Activated CD4-positive, alpha-beta T cell treated with anti-CD3 and anti-CD28 coated beads for 1 hour (primary cell): ENCODE measurements at places on chromosomes 5 and 9.

GRCh38 chr9:128787659-128788058 is 606 bp downstream of the TBC1D13 start:
- DNase-seq, result no peak

GRCh38 chr9:133050142-133050541 is 11.6 kb upstream of the CEL start:
- DNase-seq, result no peak

DNA sequence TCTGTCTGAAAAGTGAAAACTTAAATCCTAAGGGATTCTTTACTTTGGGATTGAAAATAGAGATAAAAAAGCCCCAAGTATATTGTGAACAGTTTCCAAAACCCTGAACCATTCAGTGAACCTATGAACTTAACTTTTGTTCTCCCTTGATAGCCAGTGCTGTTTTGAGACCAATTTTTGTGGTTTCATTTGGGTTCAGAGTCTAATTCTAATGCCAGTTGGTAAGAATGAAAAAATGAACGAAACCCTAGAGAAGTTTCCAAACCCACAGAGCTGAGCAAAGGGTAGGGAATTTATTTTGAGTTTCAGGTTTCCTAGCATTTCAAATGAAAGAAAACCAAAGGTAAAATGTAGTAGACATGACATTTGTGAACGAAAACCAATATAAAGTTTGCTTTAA is 1366.8 kb downstream of the EFNA5 start:
- DNase-seq, result no peak

DNA sequence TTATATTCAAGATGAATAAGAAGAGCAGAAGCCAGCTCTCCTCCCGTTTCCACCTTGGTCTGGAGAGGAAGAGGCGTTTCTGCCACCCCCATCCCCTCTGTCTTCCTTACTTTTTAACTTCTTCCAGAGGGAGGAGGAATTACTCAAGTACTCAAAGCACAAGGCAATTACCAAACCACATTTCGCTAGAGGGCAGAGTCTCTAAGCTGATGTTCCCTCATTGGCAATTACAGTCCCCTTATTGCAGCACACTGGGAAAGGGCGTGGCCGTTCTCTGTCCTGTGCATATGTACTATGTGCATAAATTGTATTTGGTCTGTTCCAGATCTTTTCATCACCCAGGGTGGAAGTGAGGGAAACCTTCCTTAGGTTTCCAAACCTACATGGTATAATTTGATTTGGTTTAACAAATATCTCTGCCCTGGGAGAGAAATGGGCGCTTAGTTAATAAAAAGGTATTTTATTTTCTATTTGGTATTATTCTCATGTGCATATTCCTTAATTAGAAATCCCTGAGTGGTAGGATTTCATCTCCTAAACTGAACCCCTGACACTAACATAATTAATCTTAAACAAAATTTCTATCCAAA is 29.8 kb upstream of the ALDOB start:
- no peak for DNase-seq

GRCh38 chr5:171700318-171700912 is 85.2 kb upstream of the SMIM23 start:
- DNase-seq, result no peak

DNA sequence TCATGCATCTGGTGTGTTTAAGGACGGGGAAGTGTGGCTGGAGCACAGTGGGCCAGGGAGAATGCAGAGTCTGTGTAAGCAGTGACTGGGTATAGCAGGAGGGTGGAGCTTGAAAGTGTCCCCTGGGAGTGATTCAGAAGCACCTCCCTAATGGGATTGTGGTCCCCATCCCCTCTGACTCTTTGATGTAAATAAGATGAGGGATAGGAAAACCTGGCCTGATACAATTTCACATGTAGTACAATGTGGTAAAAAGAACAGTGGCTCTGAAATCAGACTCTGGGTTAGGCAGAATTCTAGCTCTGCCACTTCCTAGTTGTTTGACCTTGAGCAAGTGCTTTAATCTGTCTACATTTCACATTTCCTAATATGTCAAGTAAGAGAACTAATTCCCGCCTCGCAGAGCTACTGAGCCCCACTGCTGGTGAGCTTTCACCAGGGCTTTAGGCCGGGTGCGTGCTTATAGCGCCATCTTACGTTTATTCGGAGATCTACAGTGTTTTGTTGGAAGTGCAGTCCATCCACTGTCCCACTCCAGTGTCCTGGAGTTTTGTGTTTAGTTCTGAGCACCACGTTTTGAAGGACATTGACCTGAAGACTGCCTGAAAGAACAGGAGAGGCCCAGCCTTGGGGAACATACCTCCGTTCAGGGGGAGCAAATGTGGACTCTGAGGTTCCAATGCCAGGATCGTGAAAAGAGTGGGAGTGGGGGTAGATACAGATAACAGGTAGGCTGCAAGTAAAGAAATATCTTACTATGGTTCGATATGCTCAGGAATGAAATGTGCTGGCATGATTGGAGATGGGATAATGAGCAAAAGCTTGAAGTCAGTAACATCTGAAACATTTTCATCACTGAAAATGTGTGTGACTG is 51.2 kb upstream of the TESK1 start:
- DNase-seq, result no peak

DNA sequence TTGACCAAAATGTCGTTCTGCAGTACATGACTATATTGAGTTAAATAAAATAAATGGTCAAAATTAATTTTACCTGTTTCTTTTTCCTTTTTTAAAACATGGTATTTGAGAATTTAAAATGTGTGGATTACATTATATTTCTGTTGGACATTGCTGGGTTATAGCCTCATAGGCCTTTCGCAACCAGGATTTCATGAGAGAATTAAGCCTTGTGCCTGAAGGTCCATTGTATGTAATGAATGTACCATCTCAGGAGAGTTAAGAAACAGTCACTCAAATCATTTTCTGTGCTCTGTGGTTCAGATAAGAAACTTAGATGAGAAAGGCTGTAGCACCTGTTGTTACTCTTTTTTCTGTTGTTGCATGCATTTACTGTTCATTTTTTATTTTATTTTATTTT is 103.5 kb downstream of the ANGPTL2 start:
- DNase-seq, result no peak

DNA sequence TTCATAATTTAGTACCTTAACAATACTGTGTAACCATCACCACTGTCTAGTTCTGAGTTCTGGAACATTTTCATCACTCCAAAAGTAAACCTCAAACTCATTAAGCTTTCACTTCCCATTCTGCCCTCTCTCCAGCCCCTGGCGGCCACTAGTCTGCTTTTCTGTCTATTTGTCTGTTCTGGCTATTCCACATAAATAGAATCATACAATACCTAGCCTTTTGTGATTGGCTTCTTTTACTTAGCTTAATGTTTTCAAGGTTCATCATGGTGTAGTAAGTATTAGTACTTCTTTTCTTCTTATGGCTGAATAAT is 138.7 kb downstream of the RAPGEF6 start:
- DNase-seq, result no peak

DNA sequence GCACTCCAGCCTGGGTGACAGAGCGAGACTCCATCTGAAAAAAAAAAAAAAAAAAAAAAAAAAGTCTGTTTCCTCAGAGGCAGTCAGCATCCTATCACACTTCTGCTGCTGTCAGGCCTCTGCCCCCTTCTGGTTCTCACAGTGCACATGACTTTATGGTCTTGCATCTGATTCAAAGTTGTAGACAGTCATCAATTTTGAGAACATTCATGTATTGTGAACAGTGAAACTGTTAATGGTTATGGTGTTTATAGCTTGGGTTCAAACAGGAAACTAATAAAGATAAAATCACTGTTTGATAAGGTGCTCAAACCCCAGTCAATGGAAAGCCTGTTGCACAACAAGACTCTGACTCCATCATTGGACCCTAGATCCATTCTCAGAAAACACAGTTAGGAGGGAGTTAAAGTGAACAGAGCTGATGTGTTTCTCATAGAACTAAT is 61.4 kb downstream of the FOXD1 start:
- DNase-seq, result no peak

DNA sequence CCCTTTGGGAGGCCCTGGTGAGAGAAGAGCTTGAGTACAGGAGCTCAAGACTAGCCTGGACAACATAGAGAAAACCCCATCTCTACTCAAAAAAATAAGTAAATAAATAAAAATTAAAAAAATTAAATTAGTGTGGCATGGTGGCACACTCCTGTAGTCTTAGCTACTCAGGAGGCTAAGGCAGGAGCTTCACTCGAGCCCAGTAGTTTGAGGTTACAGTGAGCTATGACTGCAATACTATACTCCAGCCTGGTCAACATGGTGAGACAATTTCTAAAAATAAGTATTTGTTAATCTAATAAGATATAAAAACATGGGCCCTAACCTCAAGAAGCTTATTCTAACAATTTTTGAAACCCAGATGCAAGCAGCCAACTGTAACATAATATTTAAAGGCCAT is 7.6 kb downstream of the RNF38 start:
- DNase-seq, result no peak

DNA sequence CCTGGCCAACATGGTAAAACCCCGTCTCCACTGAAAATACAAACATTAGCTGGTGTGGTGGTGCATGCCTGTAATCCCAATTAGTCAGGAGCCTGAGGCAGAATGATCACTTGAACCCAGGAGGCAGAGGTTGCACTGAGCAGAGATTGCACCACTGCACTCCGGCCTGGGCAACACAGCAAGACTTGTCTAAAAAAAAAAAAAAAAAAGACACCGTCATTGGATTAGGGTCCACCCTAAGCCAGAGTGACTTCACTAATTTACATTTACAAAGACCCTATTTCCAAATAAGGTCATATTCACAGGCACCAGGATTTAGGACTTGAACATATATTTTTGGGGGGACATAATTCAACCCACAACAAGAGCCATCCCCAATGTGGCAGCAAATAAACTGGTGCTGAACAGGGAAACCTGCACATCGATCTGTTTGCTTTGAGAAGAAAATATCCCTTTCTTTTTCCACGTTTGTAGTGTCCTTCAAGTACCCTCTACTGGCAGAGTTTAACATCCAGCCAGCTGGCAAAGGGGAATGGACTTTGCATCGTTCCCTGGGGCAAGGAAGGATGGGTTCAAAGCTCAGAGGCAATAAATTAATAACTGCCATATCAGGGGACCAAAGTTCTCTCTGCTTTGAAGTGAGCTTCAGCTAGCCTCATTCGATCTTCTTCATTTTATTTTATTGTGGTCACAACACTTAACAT is 3.7 kb upstream of the DNAJC25 start:
- DNase-seq, result no peak

DNA sequence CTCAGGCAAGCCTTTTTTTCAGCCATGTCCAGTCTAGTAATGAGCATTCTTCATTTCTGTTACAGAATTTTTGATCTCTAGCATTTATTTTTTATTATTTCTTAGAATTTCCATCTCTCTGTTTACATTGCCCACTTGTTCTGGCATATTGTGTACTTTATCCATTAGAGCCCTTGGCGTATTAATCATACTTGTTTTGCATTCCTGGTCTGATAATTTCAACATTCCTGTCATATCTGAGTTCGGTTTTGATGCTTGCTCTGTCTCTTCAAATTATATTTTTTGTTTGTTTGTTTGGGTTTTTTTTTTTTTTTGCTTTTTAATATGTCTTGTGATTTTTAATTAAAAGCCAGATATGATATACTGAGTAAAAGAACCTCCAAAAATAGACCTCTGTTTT is 23.0 kb upstream of the JAK2 start:
- no peak for DNase-seq

GRCh38 chr9:116687754-116688135 is 640 bp downstream of the TRIM32 start:
- no peak for DNase-seq

GRCh38 chr9:133529457-133529856 is 4.7 kb upstream of the MYMK start:
- no peak for DNase-seq

GRCh38 chr9:122307061-122307460 is 42.4 kb downstream of the MRRF start:
- no peak for DNase-seq

GRCh38 chr9:96513622-96514021 is 63.7 kb downstream of the HABP4 start:
- no peak for DNase-seq

DNA sequence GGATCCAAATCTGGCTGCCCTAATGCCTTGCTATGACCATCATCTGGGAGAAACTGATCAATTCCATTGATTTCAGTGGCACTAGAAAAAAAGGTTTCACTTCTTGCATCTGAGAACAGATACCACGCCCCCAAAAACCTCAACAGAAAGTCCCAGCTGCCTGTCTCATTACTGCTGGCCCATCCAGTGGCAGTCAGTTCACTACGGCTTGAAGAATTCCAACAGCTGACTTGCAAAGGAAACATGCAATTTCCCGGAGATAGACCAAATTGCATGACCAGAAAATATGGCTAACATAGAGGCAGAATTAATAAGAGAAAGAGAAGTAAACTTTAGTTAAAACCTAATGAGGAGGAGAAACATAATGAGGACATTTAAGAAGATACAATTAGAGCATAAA is 48.6 kb downstream of the UGCG start:
- no peak for DNase-seq

DNA sequence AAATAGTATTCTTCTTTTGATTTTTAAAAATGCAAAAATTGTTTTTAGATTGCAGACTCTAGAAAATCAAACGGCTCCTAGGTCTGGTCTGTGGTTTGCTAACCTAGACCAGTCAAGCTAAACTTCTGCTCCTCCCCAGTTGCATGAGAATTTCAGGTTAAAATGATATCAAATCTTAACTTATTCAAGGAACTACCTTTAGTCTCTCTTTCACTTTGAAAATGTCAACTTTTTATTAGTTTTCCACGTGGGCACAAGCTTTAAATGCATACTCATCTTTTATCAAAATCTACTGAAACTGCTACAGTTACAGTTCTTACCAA is 8.8 kb downstream of the CAMK4 start:
- DNase-seq, result no peak
